ENCODE measurements at places on chromosomes 4 and X. TPM values are rescaled to one million over a fixed set of nuclear protein-coding genes. Genes with fewer than 3 reads are reported as not detected.

- DNase-seq, result no peak
Observed at GRCh38 chrX:14028473-14028872, 1.2 kb downstream of the GEMIN8 start.

GRCh38 chr4:84952004-84952403 lies 14.5 kb downstream of the WDFY3 start:
- no peak for DNase-seq

DNA sequence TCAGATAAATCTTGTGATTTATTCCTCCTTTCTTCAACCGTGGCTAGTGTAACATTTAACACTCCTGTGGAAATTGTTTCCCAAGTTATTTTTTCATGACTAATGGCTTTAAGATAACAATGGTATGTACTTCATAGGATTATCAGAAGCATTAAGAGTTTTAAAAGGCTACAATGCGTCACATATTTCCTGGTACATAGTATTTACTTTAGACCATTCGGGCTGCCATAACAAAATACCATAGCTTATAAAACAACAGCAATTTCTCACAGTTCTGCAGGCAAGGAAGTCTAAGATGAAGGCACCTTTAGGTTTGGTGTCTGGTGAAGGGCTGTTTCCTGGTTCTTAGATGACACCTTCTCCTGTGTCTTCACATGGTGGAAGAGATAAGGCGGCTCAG lies 158.6 kb downstream of the PAPSS1 start:
- DNase-seq, result no peak

DNA sequence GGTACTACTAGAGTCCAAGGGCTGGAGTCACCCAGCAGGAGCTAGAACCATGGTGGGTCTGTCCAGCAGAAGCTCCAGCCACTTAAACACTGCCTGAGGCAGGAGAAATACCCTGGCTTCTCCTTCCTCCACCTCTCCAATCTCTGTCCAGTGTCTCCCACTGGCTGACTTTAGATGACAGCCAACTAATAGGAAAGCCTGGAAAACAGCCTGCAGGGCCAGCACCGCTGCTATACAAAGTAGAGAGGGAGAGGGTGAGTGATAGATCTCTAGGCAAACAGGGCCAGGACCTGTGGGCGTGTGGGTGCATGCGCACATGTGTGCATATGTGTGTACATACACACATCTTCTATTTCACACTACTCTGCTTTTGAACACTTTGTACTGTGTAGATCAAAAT lies 56.5 kb upstream of the ATP8A1 start:
- DNase-seq, result no peak

- DNase-seq, result no peak
Observed at GRCh38 chr4:3010577-3010976, 47.2 kb downstream of the GRK4 start.

GRCh38 chrX:68659786-68660185 lies 12.3 kb downstream of the STARD8 start:
- no peak for DNase-seq

- DNase-seq, result no peak
Observed at GRCh38 chrX:13638826-13639225, 14.1 kb upstream of the TCEANC start.

- DNase-seq, result no peak
Observed at GRCh38 chr4:30832639-30833038, 112.5 kb downstream of the PCDH7 start.

DNA sequence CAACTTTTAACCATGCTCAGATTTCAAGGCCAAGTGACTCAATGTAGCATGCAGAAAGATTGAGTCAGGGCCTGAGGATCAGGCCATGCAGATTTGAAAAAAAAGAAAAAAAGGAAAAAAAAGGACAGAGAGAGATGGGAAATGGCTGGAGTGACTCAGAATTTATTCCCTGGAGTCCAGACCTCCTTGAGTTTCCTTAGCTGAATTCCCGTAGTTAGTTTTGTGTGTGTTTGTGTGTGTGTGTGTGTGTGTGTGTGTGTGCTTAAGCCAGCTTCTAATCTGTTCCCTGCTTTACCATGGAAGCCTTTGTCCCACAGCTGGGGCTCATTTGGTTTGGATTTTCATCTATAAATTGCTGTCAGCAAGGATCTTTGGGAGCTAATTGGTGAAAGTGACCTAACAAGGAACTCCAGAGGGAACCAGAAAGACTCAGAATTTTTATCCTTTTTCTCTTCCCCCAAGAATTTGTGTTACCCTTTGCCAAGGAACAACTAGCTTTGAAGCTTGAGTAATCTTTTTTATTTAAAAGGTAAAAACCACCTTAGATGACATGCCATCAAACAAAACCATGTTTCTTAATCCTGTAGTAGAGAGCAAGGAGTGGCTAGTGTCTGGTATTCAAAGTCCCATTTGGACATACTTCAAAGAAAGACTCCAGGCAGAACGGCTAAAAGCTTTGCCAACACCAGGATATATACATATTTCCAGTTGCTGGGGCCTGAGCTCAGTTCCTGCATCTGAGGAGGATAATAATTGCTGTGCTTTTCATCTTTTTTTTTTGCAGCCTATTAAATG lies 109.0 kb upstream of the DDIT4L start:
- no peak for DNase-seq

DNA sequence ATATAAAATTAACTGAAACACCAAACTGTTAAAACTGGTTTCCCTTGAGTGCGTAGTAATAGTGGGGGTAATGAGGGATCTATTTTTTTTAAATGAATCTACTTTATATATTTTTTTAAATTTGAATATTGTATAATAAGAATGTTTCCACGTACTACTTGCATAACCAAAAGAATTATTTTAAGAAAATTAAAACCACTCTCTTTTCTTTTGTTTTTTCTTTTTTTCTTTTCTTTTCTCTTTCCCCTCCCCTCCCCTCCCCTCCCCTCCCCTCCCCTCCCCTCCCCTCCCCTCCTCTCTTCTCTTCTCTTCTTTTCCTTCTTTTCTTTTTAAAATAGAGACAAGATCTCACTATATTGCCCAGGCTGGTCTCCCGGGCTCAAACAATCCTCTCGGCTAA lies 166.9 kb upstream of the MID1 start:
- no peak for DNase-seq

- no peak for DNase-seq
Observed at GRCh38 chr4:134024251-134024650, 177.3 kb downstream of the PABPC4L start.

- no peak for DNase-seq
Observed at GRCh38 chrX:16593801-16594200, 56.2 kb upstream of the S100G start.

DNA sequence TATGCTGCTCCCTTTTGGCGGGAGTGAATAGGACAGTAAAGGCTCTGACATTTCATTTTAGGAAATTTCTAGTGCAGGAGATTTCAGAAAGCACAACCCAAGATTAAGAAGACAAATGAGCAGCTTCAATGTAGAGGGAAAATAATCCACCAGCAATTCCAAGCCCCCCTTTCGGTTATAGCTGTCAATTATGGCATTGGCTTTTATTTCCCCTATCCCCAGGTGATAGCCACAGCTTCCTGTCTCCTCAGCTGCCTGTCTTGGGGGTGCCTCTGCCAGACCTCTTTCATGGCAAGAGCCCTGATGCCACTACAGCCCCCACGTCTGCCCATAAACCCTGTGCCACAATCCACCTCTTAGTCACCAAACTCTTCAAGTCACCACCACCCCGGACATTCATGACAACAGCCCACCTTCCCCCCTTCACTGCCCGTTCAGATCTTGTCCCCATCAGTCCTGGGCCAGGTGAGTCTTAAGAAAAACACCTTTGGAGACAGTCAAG lies 48.4 kb upstream of the CLNK start:
- DNase-seq, result no peak

- DNase-seq, result no peak
Observed at GRCh38 chr4:168883513-168883912, 126.5 kb downstream of the CBR4 start.

DNA sequence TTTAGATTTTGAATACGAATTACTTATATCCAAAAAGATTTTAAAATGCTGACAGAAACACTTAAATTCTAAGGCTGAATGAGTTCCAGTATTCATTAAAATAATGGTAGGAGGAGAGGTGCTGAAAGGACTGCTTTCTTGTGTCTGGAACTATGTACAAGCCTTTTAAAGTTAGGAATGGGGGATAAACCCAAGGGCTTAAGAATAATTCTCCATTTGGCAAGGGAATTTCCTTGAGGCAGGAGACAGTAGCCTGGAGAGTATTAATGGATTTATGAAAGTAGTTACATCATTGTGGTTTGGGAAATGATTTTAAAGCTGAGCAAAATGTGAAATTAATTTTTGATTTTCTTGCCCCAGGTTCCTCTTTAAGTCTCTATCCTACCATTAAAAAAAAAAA lies 266.5 kb upstream of the KCNIP4 start:
- no peak for DNase-seq

DNA sequence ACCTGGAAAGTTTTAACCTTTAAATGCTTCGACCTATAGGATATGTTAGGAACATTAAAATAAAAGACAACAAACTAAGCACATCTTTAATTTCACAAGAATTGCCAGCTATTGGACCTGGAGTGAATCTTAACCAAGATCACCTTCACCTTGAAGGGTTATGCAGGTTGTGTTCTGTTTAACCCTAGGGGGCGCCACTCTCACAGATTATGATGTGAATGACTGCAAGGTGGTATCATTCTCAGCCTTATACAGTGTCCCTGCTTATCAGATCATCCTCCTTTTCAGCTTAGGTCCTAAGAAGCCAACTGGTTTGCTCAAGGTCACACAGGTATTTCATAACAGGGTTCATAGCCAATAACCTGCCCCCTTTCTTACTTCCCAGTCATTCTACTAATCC lies 23.5 kb downstream of the INTS6L start:
- DNase-seq, result no peak

GRCh38 chr4:90994851-90995574 lies 867.8 kb downstream of the CCSER1 start:
- no peak for DNase-seq

DNA sequence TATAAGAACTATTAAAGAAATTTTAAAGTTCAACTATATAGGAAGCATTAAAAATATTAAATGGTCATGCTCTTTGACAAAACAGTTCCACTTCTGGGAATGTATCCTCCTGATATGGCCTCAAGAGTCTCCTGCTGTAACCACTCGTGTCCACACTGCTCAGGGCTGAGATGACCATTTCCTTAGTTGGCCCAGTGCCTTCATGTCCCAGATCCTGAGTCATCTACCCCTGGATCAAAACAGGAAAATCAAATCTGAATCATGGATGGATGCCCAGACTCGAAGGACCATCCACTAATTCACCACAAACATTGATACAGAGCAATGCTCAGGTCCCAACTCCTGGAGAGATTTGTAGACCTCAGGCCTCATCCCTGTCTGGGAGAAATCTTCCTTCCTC lies 44.7 kb downstream of the GPRASP3 start:
- DNase-seq, result no peak

GRCh38 chr4:22190855-22191254 lies 242.3 kb upstream of the KCNIP4 start:
- DNase-seq, result no peak

GRCh38 chr4:173046818-173047217 lies 121.8 kb upstream of the GALNT7 start:
- DNase-seq, result no peak

- no peak for DNase-seq
Observed at GRCh38 chr4:22030881-22031280, 82.3 kb upstream of the KCNIP4 start.

GRCh38 chrX:119757979-119758730 lies at the start of gene SOWAHD:
Gene SOWAHD (plus strand): TSS chrX:119758588. CDS start chrX:119758668, 80 bp downstream.
- DNase-seq, result peak; percentile 57

DNA sequence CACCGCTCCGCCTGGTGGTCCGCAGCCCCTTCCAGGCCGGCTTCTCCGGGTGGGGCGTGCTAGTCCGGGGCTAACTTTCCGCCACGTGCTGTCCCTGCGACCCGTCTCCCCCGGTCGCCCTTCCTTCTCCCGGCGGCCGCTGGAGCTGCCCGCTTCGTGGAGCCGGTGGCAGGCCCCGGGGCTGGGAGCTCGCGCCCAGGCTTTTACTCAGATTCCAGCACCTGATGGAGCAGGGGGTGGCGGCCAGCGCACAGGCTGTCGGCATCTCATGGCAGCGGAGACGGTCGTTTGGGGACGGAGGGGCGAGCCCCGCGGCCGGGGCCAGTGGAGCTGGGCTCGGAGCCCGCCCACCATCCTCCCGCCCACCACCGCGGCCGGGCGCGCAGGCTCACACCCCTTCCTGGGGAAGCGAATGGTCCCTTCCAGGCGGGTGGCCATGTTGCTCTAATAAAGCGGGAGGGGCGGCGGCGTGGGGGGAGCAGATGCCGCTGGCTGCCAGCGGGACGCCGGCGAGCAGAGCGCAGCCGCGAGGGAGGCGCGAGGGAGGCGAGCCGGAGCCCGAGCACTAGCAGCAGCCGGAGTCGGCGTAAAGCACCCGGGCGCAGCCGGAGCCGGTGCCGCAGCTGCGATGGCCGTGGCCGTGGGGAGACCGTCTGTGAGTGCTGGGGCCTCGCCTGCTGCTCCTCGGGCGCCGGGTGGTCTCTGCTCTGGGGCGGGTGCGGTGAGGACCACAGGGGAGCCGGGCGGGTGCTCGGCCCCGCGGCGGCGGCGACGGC lies at the start of gene SEPTIN11:
Gene SEPTIN11 (plus strand): TSS at position 477 of the 776 bp plus-strand sequence. CDS start 152 bp downstream, at position 629.
- peak; percentile 85 for DNase-seq

- no peak for DNase-seq
Observed at GRCh38 chr4:142348613-142349021, 497.5 kb downstream of the INPP4B start.

- DNase-seq, result peak; percentile 61
Observed at GRCh38 chr4:184282251-184282713, 64.6 kb upstream of the ENPP6 start.

GRCh38 chr4:152970102-152970820 lies 34.1 kb downstream of the FHDC1 start:
- DNase-seq, result no peak

DNA sequence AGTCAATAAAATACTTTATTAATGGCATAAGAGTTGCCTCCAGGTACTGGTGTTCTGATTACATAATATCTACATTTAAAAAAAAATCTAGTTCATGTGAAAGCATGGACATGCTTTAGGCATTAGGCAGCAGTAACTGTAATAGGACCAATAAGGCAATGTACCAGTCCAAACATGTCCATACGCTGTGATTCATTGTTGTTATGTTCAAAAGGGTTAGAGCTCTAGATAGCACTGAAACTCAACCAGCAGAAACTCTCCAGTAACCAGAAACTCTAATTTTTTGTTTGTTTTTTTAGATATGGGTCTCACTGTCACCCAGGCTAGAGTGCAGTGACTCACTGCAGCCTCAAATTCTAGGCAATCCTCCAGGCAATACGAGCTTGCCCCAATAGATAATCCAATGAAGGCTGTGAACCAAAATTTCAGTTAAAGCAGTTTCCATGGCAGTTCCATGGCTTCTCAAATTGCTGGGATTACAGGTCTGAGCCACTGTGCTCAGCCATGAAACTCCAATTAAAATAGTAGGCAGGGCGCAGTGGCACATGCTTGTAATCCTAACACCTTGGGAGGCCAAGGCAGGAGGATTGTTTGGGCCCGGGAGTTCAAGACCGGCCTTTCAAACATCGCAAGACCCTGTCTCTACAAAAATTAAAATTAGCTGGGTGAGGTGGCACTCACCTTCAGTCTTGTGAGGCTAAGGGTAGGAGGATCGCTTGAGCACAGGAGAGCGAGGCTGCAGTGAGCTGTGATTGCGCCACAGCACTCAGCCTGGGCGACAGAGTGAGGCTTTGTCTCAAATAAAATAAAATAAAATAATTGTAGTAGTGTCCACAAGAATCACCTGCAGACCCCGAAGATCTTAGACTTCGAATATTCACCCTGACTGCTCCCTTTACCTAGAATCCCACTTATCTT lies 36.3 kb downstream of the MGARP start:
- no peak for DNase-seq

PPM1K gene
- 81.4 TPM for total RNA-seq

DRD5 gene
- not detected for total RNA-seq

ZNF157 gene
- 0.83 TPM for total RNA-seq

GAGE2A gene
- not detected for total RNA-seq

FRG2 gene
- not detected for total RNA-seq

TRIM75 gene
- total RNA-seq, result not detected

FAT1 gene
- not detected for total RNA-seq

NUP62CL gene
- total RNA-seq, result 1.8 TPM

SPATA4 gene
- total RNA-seq, result not detected

HTN3 gene
- not detected for total RNA-seq
